ENCODE measurements at places on chromosomes 6 and 20.

- no peak for DNase-seq
These were observed 65.1 kb downstream of the CBFA2T2 start for GRCh38 chr20:33554914-33555420.

DNA sequence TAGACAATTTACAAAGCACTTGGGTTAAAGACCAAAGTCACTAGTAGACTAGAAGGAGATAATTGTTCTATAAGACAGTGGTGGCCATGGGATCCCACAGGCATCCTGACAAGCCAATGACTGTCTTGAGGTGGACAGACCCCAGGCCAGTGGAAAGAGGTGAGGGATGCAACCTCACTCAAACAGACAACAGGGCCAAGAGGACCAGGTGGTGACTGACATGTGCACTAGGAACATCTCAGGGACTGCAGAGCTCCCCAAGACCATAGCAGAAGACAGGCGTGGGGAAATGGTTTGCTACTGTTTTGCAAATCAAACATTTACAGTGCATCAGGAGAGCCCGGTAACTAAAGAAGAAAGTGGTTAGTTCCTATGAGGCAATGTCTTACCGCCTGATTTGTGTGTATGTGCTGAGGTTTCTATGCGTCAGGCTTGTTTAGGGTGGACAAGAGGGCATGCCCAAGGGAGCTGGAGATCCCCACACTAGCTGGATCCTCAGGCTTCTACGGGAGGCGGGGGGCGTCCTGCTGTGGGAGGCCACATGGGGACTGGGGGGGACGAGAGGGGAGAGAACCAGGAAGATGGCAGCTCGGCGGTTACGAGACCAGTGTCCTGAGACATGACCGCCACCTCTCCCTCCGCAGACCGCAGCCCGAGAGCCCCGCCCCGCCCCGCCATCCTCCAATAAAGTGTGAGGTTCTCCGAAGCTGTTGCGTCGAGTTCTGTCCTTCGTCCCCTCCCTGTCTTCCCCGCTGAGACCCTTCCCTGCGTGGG is 623 bp upstream of the MRPS26 start:
- peak; percentile 77 for DNase-seq

GRCh38 chr6:106450653-106451052 is 90.1 kb downstream of the CRYBG1 start:
- no peak for DNase-seq

DNA sequence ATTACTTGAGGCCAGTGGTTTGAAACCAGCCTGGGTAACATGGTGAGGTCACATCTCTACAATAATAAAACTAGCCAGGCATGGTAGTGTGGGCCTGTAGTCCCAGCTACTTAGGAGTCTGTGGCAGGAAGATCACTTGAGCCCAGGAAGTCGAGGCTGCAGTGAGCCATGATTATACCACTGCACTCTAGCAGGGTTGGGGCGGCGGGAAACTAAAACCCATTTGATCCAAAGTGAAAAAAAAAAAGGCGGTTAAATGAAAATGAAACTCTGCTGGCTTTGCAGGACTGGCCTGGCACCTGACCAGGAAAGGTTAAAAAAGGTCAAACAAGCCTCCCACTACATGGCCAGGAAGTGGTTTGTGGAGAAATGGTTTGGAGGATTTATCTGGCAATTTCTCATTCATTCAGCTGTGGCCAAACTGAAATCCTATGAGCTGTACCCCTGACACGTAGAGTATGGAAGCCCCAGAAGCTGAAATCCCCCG is 36.6 kb downstream of the MTRES1 start:
- no peak for DNase-seq

- no peak for DNase-seq
These were observed 114.3 kb downstream of the EYA2 start for GRCh38 chr20:47008842-47009518.

DNA sequence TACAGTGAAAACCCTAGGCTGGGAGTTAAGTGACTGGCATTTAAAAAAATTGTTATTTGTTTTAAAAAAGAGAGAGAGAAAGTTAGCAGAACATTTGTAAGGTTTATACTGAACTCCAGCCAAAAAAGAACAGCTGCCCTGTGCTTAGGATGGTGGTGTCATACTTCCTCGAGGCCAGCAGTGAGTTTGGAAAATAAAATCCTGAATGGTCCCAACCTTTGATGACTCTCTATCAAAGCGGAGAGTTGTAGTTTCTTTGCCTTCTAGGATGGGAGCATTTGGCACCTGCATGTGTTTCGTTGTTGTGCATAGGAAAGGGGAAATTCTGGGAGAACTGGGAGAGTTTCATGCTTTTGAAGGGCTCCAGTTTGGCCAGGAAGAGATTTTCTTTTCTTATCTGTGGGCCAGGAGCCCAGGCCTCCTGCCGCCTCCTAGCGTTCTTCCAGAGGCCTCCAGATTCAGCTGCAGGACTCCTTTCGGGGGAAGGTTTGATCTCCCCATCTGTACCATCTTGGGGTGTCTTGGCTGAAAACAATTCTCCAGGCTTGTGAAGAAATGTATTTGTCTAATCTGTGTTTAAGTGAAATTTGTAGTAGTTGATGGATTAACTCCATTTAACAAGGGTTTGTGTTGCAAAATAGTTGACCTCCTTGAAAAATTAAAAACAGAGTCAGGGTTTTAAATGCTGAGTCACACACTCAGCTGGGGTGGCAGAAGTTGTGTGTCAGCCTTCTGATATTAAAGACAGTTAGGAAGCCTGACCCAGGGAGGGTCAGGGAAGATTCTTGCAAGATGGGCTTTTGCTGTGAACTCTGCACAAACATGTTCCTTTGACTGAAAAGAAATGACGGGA is 63.4 kb downstream of the TXNDC5 start:
- no peak for DNase-seq

DNA sequence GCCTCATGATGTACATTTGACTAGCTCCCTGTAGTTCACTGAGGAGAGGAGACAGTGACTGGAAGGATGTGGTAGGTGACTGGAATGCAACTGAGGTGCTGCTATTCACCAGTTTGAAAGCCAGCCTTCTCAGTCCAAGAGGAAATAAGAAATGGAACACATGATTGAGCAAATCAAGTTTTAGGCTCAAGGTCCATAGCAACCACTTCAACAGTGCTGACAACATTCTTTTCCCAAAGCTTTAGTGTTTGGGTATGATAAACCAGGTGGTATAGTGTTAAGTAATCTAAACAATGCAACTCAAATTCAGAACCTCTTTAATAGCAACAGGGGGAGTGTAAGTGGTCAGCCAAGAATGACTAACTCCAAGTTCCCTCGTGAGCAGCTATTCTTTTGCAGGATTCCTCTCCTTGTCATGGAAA is 9.2 kb downstream of the ZHX3 start:
- no peak for DNase-seq

GRCh38 chr6:142757852-142758628 is 186.9 kb downstream of the HIVEP2 start:
- no peak for DNase-seq

- DNase-seq: no peak
These were observed 5.3 kb downstream of the TP53TG5 start for GRCh38 chr20:45372646-45373352.

- no peak for DNase-seq
These were observed 64.9 kb downstream of the FNDC1 start for GRCh38 chr6:159234102-159234553.

- peak; percentile 64 for DNase-seq
These were observed 16.9 kb upstream of the PTCRA start for GRCh38 chr6:42898891-42899361.

- DNase-seq: no peak
These were observed 47.0 kb upstream of the NT5E start for GRCh38 chr6:85402922-85403321.

DNA sequence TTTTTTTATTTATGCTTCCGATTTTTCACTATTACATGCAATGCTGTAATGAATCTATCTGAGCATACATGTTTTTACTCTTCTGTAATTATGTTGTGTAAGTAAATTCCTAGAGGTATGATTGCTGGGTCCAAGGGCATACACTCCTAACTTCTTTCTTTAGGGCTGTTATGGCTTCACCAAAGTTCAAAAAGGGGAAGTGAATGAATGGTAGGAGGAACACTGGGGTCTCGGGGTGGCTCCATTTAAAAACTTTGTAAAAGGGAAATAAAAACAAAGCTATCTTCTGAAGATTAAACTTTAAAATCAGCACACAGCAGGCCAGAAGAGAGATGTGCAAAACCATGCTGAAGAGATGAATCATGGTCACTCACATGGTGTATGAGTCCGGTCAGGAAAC is 289.1 kb upstream of the SUPT3H start:
- no peak for DNase-seq

GRCh38 chr6:163019926-163020325 is 292.2 kb downstream of the PACRG start:
- no peak for DNase-seq

DNA sequence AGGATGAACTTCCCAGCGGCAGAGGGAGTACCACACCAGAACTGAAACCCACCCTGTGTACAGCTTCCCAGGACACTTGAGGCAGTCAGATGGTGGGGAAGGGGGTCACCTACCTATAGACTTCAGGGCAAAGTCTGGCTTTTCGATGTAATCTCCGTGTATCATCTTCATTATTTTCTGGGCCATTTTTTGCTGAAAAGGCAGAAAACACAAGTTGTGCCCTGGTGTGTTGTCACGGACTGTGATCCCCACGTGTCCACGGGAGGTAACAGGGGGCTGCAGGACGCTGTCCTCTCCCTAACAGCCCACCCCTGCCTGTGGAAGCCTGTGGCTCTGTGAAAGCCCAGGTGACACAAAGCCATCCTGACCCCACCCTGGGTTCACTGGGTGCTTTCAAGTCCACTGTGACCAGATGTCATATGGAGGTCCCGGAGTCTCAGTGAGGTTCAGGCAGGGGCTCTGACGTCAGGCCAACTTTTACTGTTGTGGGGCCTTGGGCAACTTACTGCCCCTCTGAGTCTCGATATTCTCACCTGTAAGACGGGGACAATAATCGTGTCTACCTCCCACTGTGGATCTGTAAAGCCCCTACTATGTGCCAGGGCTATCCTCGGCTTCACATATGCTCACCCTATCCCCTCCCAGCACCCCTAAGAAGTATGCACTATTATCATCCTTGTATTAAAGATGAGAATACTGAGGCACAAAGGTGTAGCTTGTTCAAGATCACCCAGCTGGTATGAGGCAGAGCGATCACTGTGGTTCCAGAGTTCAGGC is 14.5 kb downstream of the SUN5 start:
- no peak for DNase-seq

GRCh38 chr20:10131732-10132345 is 86.8 kb upstream of the SNAP25 start:
- no peak for DNase-seq

GRCh38 chr6:145727817-145728388 is 7.4 kb downstream of the EPM2A start:
- no peak for DNase-seq

DNA sequence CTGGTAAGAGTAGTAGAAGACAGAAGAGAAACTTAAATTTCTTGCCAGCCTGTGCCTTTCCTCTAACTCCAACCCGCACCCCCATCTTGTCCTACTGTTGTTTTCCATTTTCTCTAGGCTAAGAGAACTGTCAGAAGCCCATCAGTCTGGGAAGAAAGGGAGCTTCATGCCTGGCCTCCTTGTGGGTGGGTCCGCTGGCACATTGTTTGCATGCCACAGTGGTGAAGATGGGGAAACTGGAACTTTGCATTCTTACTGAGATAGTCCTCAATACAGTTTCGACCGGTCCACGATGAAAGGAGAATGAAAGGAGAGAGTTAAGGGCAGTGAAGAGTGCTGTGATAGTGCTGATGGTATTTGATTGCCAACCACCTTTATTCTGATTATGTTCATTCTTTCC is 103.1 kb downstream of the TCP11 start:
- DNase-seq: no peak

- DNase-seq: no peak
These were observed 42.5 kb upstream of the TGM3 start for GRCh38 chr20:2253256-2253655.

GRCh38 chr6:143205991-143206390 is 145.3 kb downstream of the AIG1 start:
- DNase-seq: no peak

GRCh38 chr6:168007592-168008338 is 10.3 kb downstream of the KIF25 start:
- no peak for DNase-seq

DNA sequence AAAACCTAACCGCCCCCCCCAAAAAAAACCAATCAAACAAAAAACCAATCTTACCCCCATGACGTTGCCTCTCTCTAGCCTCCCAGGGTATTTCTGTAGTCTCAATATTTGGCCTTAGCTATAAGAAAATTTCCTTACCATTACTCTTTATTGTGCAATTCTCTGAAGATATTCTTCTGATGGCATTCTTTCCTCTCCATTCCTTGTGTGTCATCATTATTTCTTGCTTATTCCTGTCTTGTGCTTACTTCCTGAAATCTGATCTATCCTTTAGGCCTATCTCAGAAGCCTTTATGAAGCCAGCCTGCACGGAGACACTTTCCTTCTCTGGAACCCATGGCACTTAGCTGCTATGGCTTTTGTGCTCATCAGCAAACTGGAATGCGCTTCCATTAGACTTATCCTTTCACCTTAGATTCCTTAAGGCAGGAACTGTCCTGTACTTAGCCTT is 65.9 kb upstream of the DDR1 start:
- no peak for DNase-seq

DNA sequence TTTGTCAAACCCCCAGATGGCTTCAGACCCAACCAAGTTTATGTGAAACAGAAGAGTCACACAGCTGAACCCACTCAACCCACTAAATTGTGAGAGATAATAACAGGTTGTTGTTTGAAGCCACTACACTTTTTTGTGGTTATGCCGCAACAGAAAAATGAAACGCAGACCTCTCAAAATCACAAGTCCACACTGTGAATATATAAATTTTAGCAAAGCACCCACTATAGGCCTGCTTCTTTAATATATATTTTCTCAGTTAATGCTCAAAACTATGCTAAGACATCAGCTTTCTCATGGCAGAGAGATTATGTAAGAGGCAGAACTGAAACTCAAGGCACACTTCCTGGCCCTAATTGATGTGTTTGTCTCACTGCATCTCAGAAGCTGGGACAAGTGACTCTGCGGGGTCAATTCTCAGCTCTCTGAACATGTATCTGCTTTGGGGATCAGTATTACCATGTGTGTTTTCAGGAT is 27.7 kb downstream of the MAP3K5 start:
- no peak for DNase-seq

DNA sequence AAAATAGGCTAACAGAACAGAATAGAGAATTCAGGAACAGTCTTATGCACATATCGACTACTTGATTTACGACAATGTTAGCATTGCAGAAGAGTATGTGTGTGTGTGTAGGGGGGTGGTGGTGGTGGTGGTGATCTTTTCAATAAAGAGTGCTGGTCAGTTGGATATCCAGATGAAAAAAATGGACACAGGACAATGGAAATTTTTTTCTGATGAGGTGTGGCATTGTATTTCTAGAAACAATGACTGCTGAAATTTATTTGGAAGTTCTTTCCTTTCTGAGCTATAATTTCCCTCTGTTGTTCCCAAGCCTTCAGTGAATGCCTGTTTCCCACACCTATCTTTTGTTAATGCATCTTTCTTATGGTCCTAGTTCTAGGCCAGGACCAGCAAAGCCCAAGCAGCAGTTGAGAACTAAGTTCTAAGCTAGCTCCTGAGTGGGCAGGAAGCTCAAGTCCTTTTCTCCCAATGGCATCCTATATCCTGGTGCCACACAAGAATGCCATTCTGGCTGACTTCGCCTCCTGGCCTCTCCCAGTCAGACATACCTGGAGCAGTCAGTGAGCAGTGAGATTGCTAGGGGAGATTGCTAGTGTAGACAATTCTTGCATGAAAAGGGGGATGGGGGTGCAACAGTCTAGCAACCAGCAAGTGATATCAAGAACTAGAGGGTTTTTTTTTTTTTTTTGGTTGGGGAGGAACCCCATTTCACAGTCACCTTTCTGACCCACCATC is 1.2 kb upstream of the TOX2 start:
- DNase-seq: no peak

Data from activated CD4-positive, CD25-positive, alpha-beta regulatory T cell treated with anti-CD3 and anti-CD28 coated beads, Interleukin-2, amount 50 U/mL, for 72 hours (primary cell).